ENCODE measurements at places on chromosomes 4 and X. TPM values are rescaled to one million over a fixed set of nuclear protein-coding genes. Genes with fewer than 3 reads are reported as not detected.

DNA sequence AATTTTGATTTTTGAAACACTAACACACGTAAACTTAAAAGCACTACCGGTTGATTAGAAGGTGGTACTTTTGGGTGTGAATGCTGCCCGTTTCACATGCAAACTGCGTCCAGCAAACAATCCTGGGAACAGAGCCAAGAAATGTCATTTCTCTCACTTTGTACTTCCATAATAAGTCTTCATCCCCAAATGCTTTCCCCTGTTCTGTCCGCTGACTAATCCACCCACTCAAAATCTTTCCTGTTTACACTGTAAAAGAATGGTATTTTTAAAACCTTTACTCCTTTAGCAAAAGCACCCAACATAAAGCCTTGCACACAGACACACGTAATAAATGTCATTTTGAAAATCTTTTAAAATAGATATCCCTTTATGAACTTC lies 39.1 kb upstream of the PDLIM5 start:
- H3K27ac ChIP-seq: no peak overlapping the region
- H3K4me1 ChIP-seq: peaks cover 9% of the 10 kb centered on the region
- DNase-seq: no peak

- no peak for DNase-seq
- peaks cover 4% of the 10 kb centered on the region for H3K4me1 ChIP-seq
- H3K36me3 ChIP-seq: no peaks in the 10 kb centered on the region
- H3K4me3 ChIP-seq: no peak overlapping the region
- H3K27ac ChIP-seq: no peak overlapping the region
Observed at GRCh38 chr4:20019310-20020015, 232.2 kb upstream of the SLIT2 start.

DNA sequence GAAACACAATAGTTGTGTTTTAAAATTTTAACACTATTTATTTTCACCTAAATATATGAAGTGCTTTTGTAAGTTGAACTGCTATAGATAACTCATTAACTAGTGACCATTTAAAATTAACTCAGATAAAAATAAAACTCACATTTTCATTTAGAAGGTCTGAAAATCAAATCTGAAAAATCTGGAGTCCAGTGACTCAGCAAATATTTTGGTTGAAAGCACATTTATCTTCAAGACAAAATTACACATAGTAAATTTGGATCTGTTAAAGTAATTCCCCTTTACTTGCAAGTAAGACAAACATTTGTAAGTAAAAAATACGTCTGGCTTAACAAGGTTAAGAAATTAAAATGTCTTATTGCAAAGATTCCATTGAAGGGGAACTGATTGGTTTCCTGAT lies 589.1 kb downstream of the TRIML1 start:
- DNase-seq: no peak
- H3K27ac ChIP-seq: no peak overlapping the region
- no peaks in the 10 kb centered on the region for H3K4me1 ChIP-seq
- H3K4me3 ChIP-seq: no peak overlapping the region

- no peaks in the 10 kb centered on the region for H3K4me1 ChIP-seq
- H3K27ac ChIP-seq: no peak overlapping the region
- H3K4me3 ChIP-seq: no peak overlapping the region
- no peak for DNase-seq
- H3K36me3 ChIP-seq: no peaks in the 10 kb centered on the region
- no peaks in the 10 kb centered on the region for H3K27me3 ChIP-seq
Observed at GRCh38 chr4:69910016-69910782, 20.7 kb upstream of the CSN1S1 start.

GRCh38 chr4:77127837-77128621 lies 29.0 kb upstream of the CCNG2 start:
- H3K4me1 ChIP-seq: peaks cover 7% of the 10 kb centered on the region
- no peaks in the 10 kb centered on the region for H3K27me3 ChIP-seq
- no peak for DNase-seq
- H3K27ac ChIP-seq: no peak overlapping the region

GRCh38 chrX:94977986-94978385 lies 1304.0 kb downstream of the FAM133A start:
- no peak overlapping the region for H3K4me3 ChIP-seq
- no peaks in the 10 kb centered on the region for H3K27me3 ChIP-seq
- H3K4me1 ChIP-seq: no peaks in the 10 kb centered on the region
- DNase-seq: no peak
- H3K27ac ChIP-seq: no peak overlapping the region
- H3K36me3 ChIP-seq: no peaks in the 10 kb centered on the region

- H3K4me1 ChIP-seq: peaks cover 36% of the 10 kb centered on the region
- peak overlapping the region; percentile 80 for H3K27ac ChIP-seq
Observed at GRCh38 chr4:1323635-1324442, 23.2 kb upstream of the UVSSA start.

The MAGEB10 gene
- polyA plus RNA-seq: not detected
